ENCODE measurements at places on chromosomes 4 and X.

DNA sequence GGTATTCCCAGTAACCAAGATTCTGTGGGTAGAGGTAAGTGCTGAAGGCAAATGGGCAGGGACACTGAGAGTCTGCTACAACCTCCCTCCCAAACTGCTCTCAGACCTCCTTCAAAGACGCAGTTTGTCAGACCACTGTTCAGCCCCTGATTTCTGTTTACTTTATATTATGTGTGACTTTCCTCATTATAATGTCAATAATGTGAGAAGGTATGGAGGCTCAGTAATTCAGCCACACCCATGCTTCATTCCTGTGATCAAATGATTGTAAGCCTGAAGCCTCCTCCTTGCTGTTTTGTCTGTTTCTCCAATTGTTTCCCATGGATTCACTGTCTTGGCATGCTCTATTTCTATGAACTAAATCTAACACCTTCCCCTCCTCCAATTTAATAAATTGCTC is 75.6 kb downstream of the SYTL5 start:
- no peak for DNase-seq

- DNase-seq, result no peak
These were observed 393.3 kb upstream of the CTSO start for GRCh38 chr4:156346959-156347385.

DNA sequence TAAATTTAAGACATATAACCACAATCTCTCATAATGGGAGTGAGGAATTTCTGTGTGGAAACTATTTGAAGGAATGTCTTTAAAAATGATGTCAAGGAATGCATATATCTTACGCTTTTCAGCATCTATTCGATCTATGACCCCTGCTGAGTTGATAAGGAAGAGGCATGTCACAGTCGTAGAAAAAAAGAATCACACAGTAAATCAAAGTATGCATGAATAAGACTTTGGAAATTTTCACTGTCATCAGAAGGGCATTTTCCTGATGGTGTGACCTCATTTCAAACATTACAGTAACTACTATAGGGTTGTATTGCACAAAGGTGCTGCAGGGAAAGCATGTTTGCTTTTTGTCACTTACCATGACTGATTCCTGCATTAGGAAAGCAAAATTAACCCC is 41.5 kb downstream of the REELD1 start:
- no peak for DNase-seq

DNA sequence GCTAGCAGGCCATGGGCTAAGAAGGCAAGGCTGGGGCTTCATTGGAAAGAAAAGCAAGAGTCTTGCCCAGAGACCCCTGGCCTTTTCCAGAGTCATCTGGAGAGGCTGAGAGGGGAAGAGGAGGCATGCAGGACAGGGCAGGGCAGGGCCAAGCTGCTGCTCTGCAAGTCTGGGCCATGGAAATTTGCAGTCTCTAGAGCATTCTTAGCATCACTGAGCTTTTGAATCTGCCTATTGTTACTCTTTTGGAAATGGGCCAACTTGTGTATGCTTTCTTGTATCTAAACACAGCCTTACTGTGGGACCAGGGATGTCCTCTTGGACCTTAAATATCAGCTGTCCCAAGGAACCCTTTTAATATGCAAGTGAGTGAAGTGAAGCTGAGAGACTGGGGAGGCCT is 560.5 kb downstream of the MID1IP1 start:
- DNase-seq, result no peak

DNA sequence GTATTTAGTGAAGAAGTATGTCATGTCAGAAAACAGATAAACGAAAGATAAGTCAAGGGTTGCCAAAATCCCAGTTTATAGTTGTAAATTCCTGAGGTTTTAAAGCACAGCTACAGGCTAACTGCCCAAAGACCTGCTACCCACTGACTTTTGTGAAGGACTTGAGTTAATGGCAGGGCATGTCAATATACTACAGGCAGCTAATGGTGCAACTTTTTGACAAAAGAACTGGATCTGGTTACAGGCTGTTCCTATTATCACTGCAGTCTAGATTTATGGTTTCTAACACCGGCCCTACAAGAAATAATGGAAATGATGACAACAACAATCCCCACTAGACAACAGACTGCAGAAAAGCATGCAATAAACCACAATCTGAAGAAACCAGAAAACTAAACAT is 6.4 kb downstream of the SCML2 start:
- no peak for DNase-seq

Data from NCI-H82 (cell line).